Stimulated activated CD4-positive, alpha-beta T cell treated with anti-CD3 and anti-CD28 coated beads, TNF-alpha, amount 100 ng/mL, for 1 hour (primary cell): ENCODE measurements at places on chromosomes 16 and 17.

GRCh38 chr16:51651061-51651466 lies 500.0 kb upstream of the SALL1 start:
- DNase-seq, result no peak

DNA sequence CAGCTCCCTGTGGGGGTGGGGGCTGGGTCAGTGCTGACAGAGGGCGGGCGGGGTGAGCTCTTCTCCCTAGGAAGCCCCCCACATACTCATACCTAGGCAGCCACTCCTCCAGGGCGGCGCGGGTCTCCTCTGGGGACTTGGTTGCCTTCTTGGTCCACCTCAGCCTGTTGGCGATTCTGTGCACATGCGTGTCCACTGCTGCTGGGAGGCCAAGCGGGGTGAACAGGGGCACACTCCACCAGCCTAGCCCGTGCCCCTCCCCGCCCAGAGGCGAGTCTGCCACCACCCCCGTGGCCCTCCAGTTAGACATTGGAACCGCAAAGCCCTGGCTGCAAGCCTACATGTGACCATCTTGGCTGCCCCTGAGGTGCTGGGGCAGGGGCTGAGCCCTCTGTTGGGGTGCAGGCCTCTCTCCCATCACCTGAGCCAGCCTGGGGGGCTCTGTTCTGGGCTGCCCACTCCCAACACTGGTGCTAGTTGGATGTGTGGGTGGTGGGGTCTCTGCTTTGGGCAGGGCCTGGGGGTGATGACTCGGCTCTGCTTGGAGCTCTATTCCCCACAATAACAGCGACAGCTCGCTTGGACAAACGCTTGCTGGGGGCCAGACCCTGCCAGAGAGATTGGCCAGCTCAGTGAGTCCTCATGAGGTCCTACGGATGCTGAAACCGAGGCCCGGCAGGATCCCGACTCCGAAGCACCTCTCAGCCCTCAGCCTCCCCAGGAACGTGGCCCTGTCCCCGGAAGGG lies 7.4 kb downstream of the NTHL1 start:
- no peak for DNase-seq

GRCh38 chr16:25823891-25824290 lies 132.1 kb downstream of the HS3ST4 start:
- no peak for DNase-seq

DNA sequence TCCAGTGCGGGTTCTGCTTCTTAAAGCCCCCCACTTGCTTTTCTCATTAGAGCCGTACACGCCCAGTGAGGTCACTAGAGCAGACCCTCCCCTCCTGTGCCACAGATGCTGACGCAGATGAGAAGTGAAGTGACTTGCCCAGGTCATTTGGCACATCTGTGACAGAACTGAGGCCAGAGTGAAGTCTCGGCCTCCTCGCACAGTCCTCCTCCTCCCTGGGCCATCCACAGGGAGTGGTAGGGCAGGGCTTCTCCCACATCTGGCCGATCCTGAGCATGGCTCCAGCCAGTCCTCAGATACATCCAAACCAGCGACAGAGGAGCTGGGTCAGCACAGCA lies 15.3 kb upstream of the TBX2 start:
- no peak for DNase-seq

DNA sequence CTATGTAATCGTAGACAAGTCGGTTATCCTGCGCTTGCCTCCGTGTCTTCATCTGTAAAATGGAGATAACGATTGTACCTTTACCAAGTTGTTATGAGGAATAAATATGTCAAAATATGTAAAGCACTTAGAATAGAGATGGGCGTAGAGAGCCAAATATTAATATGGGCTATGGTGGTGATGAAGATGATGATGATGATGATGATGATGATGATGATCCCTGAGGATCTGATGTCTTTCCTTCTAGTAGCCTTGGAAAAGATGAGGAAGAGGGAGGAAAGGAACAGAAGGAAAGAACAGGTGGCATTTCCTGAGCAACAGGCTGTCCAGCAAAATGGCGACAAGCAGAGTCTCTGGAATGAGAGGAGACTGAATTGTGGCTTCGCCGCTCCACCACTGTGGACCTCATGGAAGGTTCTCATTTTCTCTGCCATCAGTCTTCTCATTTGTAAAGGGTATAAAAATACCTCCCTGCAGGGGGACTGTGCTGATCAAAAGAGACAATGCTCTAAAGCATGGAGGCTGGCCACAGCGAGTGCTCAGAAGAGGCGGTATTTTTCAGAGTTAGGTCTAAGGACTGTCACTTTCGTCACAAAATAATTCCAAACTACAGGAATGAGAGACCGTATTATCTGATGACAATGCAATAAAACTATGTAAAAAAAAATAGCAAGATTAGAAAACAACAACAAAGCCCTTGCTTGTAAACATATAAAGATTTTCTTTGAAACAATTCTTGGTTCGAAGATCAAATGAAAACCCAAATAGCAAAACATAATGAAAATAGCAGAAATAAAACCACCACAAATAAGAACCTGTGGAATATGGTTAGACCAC lies 17.2 kb upstream of the RCVRN start:
- DNase-seq, result no peak

GRCh38 chr16:85491798-85492294 lies 121.3 kb upstream of the GSE1 start:
- no peak for DNase-seq

DNA sequence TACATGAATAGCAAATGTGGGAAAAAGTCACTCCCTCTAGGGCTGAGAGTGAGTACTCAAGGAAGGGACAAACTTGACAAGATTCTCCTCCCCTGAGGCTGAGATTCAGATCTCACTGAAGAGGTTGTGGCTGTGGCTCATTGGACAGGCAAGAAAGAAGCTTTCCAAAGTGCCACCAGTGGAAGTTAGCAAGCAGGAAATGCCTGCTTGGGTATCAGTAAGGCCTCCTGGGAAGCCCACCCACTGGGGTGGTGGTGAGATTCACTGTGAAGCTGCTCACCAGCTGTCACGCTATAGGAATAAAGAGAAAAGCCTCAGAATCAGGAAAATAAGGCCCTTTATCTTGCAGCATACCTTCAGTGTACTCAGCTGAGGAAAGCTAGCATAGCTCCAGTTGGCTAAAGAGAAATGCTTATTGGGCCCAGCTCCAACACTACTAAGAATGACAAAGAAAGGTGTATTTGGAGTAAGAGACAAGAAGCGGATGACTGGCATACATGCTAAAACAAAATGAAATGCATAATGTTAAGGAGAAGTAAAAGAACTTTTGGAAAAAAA lies 274.4 kb upstream of the TOM1L1 start:
- no peak for DNase-seq

GRCh38 chr17:33520426-33521330 lies 227.6 kb upstream of the ASIC2 start:
- DNase-seq, result no peak
